ENCODE measurements at places on chromosomes 6 and 20.
A peak's percentile ranks its signal among the peaks of the same experiment; 100 is the strongest.

- DNase-seq = peak; percentile 33
These were observed 49.8 kb upstream of the ERVFRD-1 start for GRCh38 chr6:11161031-11161956.

DNA sequence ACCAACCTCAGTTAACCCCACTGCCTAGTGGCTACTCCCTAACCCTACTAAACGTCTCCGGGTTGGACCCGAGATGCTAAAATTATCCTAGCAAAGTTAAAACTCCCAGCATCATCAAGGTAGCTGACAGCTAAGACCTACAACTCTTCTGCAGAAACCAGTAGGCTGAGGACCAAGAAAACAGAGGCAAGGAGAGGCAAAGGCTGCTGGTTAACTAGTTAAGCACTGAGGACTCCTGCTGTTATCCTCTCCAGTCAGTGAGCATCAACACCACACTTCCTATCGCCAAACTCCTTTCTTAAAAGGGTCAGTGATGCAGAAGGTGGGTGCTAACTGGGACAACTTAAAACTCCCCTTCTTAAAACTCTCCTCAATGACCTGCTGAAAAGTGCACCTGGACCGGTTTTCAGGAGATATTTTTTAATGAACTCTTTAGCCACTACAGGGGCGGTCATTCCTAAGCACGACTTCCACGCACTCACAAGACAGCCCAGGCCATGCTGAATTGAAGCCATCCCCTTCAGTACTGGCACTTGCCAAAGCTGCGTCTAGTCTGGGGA lies 1.7 kb downstream of the TRERF1 start:
- peak; percentile 26 for DNase-seq

DNA sequence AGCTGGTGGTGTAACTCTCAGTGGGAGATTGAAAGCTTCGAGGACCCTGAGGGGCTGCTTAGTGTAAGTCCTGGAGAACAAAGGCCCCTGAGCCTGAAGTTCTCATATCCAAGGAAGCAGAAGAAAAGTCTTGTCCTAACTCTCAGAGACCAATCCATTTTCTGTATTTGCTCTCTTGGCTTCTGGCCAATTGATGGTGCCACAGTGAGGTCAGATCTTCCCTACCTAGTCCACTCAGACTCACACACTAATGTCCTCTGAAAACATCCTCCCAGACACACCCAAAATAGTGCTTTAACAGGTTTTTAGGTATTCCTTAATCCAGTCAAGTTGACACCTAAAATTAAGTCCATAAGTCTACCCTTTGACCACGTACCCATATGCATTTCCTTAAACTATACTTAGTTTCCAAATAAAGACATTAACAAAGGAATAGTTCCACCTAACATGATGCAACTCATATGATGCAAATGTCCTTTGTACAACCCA lies 29.4 kb downstream of the ZNF292 start:
- DNase-seq = no peak

DNA sequence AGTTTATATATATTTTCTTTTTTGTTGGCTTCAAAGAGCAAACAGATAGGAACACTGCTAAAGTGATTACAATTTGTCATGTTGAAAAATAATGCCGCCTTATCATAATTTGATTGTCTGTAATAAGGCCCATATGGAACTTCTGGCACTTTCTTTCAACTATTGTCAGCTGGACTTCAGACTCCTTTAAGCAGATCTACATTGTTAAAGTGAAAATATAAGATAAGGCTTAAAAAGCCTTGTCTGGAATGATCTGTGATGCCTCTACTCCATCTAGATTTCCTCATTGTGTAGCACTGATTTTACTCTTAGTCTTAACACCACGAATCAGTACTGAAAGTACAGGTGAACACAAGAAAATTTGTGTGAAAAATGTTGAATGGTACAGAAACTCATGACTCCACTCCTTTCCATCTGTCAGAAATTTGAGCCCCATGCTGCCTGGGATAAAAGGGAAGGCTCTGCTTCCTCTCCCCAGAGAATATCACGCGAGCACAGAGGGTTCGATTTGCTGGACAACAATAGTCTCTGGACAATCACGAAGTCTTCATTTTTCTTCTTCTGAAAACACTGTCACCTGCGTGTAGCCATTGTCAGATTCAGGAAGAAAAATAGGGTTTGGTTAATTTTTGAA lies 56.0 kb downstream of the BCAS1 start:
- no peak for DNase-seq

DNA sequence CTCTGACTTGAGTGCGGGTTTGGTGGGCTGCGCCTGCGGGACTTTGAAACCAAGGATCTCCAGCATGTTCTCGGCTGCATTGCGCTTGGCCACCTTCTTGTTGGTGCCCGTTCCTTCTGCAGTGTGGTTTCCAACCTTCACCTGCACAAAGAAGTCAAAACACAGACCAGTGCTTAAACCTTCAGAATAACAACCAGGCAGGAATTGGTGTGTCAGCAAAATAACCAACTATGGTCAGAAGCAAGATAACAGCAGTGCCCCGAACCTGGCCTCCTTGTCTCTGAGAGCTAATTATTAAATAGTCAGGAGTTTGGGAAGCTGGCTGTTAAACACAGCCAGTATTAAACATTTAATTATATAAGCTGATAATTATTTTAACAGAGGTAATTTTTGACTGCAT lies 68.1 kb downstream of the STAU1 start:
- no peak for DNase-seq

GRCh38 chr6:72716916-72717315 lies 95.1 kb downstream of the KCNQ5 start:
- DNase-seq = no peak

GRCh38 chr20:62055106-62055861 lies 10.4 kb downstream of the TAF4 start:
- DNase-seq = no peak

GRCh38 chr6:44704240-44705150 lies 317.0 kb downstream of the CDC5L start:
- no peak for DNase-seq

- DNase-seq = no peak
These were observed 999.4 kb upstream of the GJE1 start for GRCh38 chr6:141133346-141133745.

DNA sequence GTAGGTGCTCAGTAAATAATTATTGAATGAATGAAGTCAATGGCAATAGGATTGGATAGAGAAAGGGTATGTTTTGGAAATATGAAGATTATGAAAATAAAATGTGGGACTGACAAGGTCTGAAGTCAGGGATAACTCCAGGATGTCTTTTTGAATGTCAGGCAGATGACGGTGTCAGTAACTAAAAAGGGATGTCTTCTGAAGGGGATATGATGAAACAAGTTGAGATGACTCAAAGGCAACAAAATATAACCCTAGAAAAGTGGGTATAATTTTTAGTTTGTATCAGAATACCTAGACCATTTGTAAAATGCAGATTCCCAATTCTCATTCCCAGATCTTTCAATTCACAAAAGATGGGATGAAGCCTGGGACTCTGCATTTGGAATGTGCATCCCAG lies 257.3 kb upstream of the SGK1 start:
- no peak for DNase-seq

GRCh38 chr20:9363673-9364072 lies 150.7 kb upstream of the LAMP5 start:
- no peak for DNase-seq

DNA sequence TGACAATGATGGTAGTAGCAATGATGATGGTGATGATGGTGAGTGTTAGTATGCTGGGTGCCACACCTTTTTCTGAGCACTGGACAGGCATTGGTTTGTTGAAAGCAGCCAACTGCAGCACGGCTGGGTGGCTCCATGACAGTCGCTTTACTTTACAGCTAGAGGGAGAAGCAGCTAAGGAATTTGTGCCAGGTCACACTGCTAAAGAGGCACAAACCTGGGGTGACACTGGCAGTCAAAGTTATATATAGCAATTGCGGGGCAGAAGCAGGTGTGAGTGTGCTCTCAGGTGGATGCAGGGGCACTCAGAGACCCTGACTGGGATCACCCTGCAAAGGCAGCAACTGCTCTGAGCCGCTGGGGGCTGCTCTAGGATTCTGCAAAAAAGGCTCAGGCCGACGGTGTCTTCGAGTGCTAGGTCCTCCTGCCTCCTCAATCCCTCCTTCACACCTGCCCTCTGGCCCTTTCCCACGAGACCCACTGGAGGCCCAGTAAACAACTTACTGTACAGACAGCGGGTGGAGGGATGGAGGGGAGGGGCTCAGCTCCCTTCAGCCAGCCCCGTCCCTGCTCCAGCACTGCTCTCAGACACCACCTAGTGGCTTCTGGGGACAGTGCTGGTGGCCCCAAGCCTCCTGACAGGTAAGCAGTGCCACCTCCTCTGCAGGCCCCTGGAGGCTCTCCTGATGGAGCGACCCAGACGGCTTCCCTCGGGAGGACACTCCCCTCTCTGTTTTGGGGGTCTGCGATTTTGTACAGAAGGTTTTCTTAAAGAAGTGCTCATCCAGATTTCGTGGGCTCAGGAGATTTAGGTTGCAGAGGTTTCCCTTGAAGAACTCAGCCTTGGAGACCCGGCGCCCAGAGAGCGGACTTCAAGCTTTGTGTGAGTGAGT lies 4.4 kb upstream of the RPS21 start:
- peak; percentile 70 for DNase-seq

DNA sequence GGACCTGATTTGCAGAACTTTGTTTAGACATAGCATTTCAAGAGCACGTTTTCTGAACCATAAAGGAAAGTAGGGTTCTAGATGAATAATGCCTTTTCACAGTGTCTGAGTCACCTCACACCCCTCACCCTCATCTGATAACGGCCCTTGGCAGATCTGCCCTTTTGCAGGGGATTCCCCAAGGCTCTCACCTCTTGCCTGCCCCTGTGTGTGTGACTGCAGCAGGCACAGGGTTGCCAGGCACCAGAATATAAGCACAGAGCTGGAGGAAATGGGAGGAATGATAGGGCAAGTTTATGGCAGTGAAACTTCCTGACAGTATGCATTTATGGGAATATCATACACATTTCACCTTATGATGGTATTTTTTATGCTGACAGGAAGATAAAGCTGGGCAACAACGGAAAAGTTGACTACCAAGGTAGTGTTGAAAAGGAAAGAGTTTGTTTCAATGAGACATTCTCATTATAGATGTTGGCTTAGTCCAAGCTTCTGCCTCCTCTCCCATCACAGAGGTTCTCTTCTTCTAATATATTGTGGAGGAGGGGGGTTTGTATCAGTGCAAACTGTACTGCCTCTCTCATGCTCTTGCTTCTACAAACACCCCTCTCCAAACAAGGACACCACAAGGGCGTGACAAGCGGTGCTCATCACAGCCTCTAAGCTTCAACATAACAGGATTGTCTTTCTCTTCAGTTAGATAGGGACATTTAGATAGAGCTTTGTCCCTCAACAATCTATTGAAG lies 101.5 kb upstream of the BACH2 start:
- DNase-seq = peak; percentile 39

DNA sequence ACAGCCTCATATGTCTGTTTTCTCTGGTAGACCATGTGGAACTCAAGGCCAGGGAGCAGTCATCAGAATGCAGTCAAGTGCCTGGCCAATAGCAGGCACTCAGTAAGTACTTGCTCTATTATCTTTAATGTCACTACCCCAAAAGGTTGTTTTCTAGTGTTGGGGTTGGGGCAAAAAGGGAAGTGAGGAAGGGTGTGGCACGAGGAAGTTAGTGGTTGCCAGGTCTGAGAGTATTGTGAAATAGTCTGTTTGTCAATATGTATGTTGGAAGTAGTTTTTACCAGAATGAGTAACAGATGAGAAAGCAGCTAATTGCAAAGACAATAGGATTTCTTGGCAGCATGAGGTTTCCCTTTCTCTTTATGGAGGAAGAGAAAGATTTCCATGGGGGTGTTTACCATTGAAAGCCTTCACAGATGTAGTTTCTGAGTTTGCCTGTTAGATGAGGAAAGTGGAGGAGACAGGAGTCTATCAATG lies 59.5 kb upstream of the ARMH2 start:
- peak; percentile 7 for DNase-seq

DNA sequence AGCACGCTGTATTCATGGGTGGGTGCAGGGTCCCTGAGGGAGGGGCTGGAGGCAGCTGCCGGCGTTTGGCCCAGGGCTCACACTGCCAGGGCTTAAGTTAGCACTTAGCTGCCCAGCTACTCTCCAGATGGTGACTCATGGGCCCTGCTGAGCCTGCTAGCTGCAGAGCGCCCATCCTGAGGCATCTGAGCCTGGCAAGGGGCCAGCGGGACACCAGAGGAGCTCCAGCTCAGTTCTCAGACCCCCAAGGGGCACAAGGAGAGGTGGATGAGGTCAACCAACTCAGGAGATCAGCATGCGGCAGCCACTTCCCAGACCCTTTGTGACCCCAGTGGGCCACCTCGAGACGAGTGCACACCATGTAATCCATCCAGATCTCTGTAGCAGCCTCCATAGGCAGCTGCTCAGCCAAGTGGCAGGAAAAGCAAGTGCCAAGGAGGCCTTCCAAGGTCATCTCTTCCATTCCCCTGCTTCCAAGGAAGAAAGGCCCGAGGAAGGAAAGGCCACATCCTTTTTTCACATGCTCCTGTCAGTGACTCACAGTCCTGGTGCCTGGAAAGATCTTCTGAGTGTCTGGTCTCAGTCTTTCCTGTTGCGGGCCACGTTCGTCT lies 35.3 kb downstream of the FOXP4 start:
- DNase-seq = peak; percentile 91

GRCh38 chr6:15526212-15526701 lies 136.6 kb downstream of the DTNBP1 start:
- no peak for DNase-seq

DNA sequence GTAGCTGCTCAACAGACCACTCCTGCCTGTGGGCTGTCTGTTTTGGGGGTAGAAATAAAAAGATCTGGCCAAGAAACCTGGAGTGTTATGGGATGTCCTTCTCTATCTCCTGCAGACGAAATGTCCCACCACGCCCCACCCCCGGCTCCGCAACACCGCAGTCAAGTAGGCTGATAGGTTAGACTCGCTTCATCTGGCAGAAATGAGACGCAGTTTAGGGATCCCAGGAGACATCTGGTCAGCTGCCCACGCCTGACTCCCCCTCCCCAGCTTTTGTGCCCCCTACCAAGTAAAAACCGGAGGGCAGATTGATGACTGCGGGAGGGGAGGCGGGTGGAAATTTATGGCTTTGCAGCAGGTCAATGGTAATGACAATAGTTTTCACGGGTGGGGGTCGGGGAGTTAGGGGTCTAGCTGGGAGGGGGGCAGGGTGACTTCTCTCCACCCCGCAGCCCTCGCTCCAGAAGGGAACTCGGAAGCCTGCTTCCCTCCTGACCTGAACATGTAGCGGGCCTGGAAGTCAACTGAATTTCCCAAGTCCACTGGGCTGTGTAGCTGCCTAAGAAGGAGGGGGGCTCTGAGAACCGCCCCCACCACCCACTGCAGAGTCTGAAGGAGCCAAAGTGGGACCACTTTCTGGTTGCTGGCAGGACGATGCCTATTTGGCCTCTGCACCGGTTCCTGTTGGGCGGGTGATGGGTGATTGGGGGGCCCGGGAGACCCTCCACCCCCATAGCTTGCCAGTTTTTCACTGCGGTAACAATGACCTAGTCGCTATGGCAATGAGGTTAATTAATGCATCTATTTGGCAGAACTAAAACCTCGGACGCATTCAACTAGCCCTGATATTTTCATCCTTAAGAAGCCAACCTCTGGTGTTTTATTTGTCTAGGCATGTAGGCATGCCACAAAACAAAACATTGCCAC lies 25.7 kb downstream of the PMEPA1 start:
- no peak for DNase-seq

- no peak for DNase-seq
These were observed 48.8 kb downstream of the NOX3 start for GRCh38 chr6:155406801-155407200.

Measured in iris pigment epithelial cell (primary cell).